ENCODE measurements at places on chromosomes 6 and 20.

DNA sequence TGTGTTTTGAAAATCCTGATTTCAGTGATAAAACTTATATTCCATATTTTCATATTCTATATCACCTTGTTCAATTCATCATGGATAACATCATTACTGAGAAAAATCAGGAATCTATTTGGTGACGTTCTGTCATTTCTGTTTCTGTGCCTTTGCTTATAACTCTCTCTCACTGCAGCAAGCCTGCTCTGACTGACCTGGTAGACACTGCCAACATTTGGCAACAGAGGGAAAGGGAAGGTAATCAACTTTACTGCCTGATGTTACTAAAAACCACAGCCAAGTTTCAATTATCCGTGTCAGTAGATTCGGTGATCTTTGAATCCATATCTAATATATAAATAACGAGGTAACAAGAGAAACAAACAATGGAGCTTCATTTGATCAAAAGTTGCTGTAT is 501.9 kb downstream of the LMBRD1 start:
- no peak for DNase-seq
- H3K4me1 ChIP-seq = peaks cover 10% of the 10 kb centered on the region
- H3K36me3 ChIP-seq = no peaks in the 10 kb centered on the region

DNA sequence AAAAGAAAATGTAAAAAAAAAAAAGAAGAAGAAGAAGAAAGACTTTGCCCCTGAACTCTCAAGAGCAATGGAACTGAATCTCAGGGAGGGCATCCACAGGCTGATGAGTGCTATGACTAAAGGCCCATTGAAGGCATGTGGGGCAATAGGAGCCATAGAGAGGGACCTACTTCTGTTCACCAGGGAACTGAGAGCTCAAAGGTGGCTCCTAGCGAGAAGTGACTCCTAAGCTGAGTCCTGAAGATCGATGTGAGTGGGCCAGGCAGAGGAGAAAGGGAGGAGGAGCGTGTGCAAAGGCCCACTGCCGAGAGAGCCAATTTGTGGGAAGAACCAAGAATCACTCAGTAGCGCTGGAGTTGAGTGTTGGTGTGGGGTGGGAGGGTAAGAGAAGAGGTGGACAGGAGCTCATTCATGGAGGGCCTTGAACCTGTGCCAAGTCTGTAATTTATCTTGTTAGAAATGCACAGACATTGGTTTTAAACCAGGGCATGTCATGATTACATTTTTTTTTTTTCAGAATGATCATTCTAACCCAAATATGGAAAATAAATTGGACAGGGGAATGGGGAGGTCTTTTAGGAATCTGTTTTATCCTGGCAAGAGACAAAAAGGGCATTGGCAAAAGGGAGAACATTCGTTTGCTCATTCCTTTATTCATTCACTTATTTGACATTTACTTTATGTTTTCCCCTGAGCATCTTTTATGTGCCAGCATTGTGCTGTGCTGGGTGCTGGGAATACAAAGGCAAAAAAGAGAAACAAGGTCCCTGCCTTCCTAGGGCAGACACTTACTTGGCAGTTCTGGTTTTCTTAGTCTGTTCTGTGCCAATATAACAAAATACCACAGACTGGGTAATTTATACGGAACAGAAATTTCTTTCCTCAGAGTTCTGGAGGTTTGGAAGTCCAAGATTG is 67.4 kb upstream of the DSP start:
- no peaks in the 10 kb centered on the region for H3K36me3 ChIP-seq
- H3K27ac ChIP-seq = no peak overlapping the region
- H3K27me3 ChIP-seq = no peaks in the 10 kb centered on the region

DNA sequence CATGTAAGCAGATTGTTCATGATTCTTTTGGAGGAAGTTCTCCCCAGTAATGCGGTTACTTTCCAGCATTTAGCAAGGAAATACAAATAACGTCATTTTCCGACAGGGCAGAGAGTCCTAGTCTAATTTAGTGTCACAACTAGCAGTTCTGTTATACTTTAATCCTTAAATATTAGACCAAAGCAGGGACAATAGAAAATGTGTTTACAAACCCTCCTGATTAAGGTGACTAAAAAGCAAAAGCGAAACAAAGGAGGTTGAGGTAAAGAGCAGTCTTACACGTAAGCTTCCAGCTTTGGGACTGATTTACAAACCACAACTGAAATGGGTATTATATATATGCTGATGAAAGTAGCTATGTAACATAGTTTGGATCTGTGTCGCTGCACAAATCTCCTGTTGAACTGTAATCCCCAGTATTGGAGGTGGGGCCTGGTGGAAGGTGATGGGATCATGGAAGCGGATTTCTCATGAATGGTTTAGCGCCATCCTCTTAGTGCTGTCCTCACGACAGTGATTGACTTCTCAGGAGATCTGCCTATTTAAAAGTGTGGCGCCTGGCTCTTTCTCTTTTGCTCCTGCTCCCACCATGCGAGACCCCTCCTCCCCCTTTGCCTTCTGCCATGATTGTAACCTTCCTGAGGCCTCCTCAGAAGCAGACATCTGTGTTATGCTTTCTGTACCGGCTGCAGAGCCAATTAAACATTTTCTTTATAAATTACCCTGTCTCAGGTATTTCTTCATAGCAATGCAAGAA is 81.9 kb downstream of the PLCB1 start:
- H3K27ac ChIP-seq = no peak overlapping the region
- H3K36me3 ChIP-seq = no peaks in the 10 kb centered on the region
- no peak overlapping the region for H3K4me3 ChIP-seq
- DNase-seq = no peak
- H3K27me3 ChIP-seq = no peaks in the 10 kb centered on the region

- H3K27ac ChIP-seq = no peak overlapping the region
- H3K4me3 ChIP-seq = no peak overlapping the region
- H3K27me3 ChIP-seq = no peaks in the 10 kb centered on the region
- no peak for DNase-seq
- no peaks in the 10 kb centered on the region for H3K4me1 ChIP-seq
Measured at GRCh38 chr6:69988458-69989126, 122.2 kb downstream of the COL19A1 start.

DNA sequence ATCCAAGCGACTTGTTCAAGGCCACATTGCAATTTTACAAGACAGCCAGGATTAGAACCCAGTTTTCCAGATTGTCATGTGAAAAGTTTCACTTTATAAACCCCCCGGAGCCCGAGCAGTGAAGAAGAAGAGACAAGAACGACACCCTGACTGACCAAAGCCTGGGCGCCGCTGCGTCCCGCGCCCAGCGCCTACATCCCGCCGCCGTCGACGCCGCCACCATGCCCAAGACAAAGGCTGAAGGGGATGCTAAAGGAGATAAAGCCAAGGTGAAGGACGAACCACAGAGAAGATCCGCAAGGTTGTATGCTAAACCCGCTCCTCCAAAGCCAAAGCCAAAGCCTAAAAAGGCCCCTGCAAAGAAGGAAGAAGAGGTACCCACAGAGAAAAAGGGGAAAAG is 27.1 kb upstream of the GJA1 start:
- no peaks in the 10 kb centered on the region for H3K4me1 ChIP-seq
- H3K4me3 ChIP-seq = no peak overlapping the region
- no peaks in the 10 kb centered on the region for H3K27me3 ChIP-seq
- no peak for DNase-seq

DNA sequence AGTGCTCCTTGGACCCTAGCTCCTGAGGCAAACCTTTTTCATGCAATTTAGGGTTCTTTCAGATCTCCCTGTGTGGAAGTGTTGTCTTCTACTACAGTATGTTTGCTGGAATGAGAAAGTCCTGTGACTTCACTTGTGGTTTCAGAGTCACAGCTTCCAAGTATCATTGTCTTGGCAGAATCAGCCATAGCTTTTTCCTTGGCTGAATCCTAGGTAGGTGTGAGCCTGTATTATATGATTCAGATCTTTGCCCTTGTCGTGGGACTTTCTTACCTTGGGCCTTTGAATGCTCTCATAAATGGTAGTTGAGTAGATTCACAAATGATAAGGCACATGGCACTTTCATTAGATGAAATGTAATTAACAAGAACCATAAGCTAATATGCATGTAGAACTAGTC is 16.5 kb downstream of the CARMIL1 start:
- no peaks in the 10 kb centered on the region for H3K27me3 ChIP-seq
- peak overlapping the region; percentile 81 for H3K27ac ChIP-seq
- H3K4me1 ChIP-seq = peaks cover 40% of the 10 kb centered on the region
- no peaks in the 10 kb centered on the region for H3K36me3 ChIP-seq
- H3K4me3 ChIP-seq = no peak overlapping the region

GRCh38 chr6:88749849-88750248 is 213.6 kb downstream of the RNGTT start:
- no peak for DNase-seq
- H3K27ac ChIP-seq = no peak overlapping the region

- no peak overlapping the region for H3K4me3 ChIP-seq
- no peaks in the 10 kb centered on the region for H3K36me3 ChIP-seq
- DNase-seq = peak; percentile 74
- H3K4me1 ChIP-seq = no peaks in the 10 kb centered on the region
- H3K27ac ChIP-seq = no peak overlapping the region
Measured at GRCh38 chr6:89895276-89895874, 1.1 kb downstream of the GJA10 start.

- no peak overlapping the region for H3K4me3 ChIP-seq
- H3K27me3 ChIP-seq = no peaks in the 10 kb centered on the region
- DNase-seq = no peak
Measured at GRCh38 chr20:46938434-46938833, 43.8 kb downstream of the EYA2 start.

- H3K4me1 ChIP-seq = no peaks in the 10 kb centered on the region
- H3K27ac ChIP-seq = no peak overlapping the region
- H3K27me3 ChIP-seq = peaks cover 100% of the 10 kb centered on the region
- H3K36me3 ChIP-seq = no peaks in the 10 kb centered on the region
- DNase-seq = peak; percentile 4
- H3K4me3 ChIP-seq = no peak overlapping the region
Measured at GRCh38 chr6:50720623-50721022, 7.3 kb downstream of the TFAP2D start.

- H3K27ac ChIP-seq = no peak overlapping the region
- no peak overlapping the region for H3K4me3 ChIP-seq
- no peak for DNase-seq
- no peaks in the 10 kb centered on the region for H3K27me3 ChIP-seq
- no peaks in the 10 kb centered on the region for H3K36me3 ChIP-seq
Measured at GRCh38 chr6:26552205-26552604, 14.0 kb downstream of the HMGN4 start.

- no peak overlapping the region for H3K27ac ChIP-seq
- H3K27me3 ChIP-seq = no peaks in the 10 kb centered on the region
Measured at GRCh38 chr20:12821249-12821648, 187.5 kb upstream of the SPTLC3 start.

- no peaks in the 10 kb centered on the region for H3K27me3 ChIP-seq
- no peaks in the 10 kb centered on the region for H3K36me3 ChIP-seq
- no peak overlapping the region for H3K27ac ChIP-seq
- H3K4me3 ChIP-seq = no peak overlapping the region
- no peaks in the 10 kb centered on the region for H3K4me1 ChIP-seq
Measured at GRCh38 chr20:60233018-60233630, 274.9 kb downstream of the CDH26 start.

DNA sequence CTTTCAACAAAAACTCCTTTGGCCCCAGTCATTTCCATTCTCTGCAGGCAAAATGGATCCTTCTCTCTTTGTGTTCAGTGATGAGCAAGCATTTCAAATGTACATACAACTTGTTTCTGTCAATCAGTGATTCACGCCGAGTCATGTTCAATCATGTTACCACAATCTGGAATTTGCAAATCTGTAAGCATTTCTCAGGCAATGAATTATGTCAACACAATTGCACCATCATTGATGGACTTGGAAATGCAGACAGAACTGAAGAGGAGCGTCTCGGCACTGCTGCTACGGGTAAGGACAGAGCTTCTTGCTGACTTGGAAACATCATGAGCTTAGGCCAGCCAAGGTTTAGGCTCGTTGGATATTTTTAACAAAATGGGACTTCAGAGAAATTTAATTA is 132.8 kb upstream of the AGPAT4 start:
- H3K4me1 ChIP-seq = peaks cover 18% of the 10 kb centered on the region
- no peaks in the 10 kb centered on the region for H3K36me3 ChIP-seq
- H3K27me3 ChIP-seq = no peaks in the 10 kb centered on the region
- DNase-seq = peak; percentile 81

- H3K27ac ChIP-seq = no peak overlapping the region
- no peaks in the 10 kb centered on the region for H3K4me1 ChIP-seq
Measured at GRCh38 chr6:160076009-160076408, 45.6 kb upstream of the SLC22A1 start.

GRCh38 chr20:43565758-43566104 is 6.9 kb downstream of the SGK2 start:
- no peak overlapping the region for H3K4me3 ChIP-seq
- no peaks in the 10 kb centered on the region for H3K36me3 ChIP-seq
- DNase-seq = no peak
- H3K27me3 ChIP-seq = no peaks in the 10 kb centered on the region
- no peak overlapping the region for H3K27ac ChIP-seq
- peaks cover 8% of the 10 kb centered on the region for H3K4me1 ChIP-seq

GRCh38 chr6:161054876-161055275 is 63.3 kb downstream of the MAP3K4 start:
- H3K4me1 ChIP-seq = no peaks in the 10 kb centered on the region
- H3K27ac ChIP-seq = no peak overlapping the region
- no peaks in the 10 kb centered on the region for H3K36me3 ChIP-seq
- H3K27me3 ChIP-seq = no peaks in the 10 kb centered on the region
- no peak overlapping the region for H3K4me3 ChIP-seq
- no peak for DNase-seq

DNA sequence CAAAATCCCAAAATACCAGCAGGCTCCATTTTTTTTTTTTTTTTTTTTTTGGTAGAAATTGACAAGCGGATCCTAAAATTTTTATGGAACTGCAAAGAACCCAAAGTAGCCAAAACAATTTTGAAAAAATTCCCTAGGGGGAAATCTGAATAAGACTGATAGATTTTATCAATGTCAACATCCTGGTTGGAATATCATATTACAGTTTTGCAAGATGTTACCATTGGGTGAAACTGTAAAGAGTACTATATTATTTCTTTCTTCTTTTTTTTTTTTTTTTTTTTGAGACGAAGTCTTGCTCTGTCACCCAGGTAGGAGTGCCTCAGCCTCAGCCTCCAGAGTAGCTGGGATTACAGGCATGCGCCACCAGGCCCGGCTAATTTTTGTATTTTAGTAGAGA is 29.4 kb upstream of the BEND3 start:
- no peaks in the 10 kb centered on the region for H3K27me3 ChIP-seq
- peaks cover 5% of the 10 kb centered on the region for H3K4me1 ChIP-seq
- no peak overlapping the region for H3K4me3 ChIP-seq
- no peak for DNase-seq

DNA sequence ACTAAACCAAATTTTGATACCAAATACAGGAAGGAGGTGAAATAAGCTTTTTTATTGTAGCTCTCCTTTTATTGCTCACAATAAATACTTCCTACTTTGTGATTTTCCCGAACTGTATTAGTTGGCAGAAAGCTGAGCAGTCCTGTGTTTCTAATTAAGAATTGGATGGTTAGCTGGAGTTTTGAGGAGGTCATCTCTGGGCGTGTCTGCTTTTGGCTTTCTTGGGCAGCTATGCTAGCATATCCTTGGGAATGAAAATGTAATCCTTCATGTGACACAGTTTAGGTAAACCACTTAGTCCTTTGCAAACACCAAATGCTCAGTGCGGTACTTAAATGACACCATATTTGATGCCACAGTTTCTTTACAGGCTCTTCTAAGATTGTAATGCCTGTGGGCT is 67.5 kb downstream of the MTHFD1L start:
- no peaks in the 10 kb centered on the region for H3K27me3 ChIP-seq
- no peaks in the 10 kb centered on the region for H3K4me1 ChIP-seq
- H3K27ac ChIP-seq = no peak overlapping the region
- no peak for DNase-seq
- H3K4me3 ChIP-seq = no peak overlapping the region

All from cardiac muscle cell (in vitro differentiated cells and primary cell).